BJ (cell line): ENCODE measurements at places on chromosomes 12 and 14.

DNA sequence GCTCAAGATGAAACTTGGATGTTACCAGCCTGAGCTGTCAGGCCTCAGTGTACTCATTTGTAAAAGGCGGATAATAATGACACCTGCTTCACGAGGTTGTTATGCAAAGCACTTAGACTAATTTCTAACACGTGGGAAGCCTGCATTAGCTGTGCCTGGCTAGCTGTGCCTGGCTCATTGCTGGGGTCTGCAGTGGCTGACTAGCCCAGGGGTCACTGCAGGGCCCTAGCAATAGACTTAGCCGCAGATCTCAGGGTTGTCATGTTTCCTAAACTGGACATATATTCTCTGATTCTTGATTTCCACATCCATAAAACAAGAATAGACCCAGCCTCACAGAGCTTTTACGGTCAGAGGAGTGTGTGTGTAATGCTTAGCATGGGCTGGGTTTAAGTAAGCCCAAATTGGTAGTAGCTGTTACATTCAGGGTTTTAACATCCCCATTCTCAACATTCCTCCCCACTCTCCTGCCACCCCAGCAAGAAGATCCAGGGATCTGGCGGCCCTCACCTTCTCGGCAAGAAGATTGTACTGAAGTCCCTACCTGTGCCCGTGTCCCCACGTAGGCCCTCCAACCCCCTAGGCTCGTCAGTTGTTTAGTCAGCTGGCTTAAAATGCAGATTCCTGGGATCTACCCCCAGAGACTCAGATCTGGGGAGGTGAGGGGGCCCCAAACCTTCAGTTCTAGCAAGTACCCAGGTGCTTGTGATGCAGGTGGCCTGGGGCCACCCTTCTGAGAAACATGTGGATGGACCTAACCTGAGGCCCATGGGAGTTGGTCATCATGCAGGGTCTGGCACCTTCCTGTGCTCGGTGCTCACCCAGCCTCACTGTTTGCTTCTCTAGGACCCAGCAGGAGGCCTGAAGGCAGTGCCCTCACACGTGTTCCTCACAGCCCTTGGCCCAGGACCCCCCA is 8.6 kb downstream of the NR4A1 start:
- DNase-seq: no peak

DNA sequence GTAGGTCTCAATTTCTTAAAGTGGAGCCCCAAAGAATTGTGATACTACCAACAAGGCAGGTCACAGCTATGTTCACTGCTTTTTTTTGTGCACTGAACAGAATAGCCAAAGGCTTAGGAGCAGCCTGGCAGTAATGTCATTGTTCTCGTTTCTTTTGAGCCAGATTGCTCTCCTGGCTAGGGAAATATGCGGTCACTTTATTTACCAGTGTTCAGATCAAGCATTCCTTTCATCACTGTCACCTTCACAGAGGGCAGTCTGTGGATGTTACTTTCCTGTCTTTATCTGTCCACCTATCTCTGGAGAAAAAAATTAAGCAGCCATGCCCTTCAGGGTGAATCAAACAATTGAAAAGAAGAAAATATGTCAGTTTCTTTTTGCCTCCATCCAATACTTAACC is 159.6 kb downstream of the BTG1 start:
- no peak for DNase-seq

DNA sequence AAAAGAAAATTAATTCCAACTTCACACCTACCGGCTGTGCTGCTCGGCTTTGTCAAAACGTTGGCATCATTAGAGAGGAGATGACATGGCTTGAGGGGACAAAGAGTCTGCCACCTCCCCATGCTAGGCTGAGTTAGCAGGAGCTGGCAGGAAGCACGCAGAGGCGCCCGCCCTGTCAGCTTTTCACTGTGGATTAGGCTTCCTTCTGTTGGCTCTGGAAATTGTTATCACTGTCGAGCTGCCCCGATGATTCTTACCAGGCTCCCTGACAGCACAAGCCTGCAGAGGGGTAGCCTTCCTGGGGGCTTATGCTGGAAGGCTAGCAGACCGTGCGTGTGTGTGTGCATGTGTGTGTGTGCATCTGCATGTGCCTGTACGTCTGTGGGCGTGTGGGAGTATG is 490.9 kb upstream of the TBX3 start:
- DNase-seq: no peak

- DNase-seq: no peak
Observed at GRCh38 chr12:123502163-123502704, 31.3 kb downstream of the RILPL1 start.

DNA sequence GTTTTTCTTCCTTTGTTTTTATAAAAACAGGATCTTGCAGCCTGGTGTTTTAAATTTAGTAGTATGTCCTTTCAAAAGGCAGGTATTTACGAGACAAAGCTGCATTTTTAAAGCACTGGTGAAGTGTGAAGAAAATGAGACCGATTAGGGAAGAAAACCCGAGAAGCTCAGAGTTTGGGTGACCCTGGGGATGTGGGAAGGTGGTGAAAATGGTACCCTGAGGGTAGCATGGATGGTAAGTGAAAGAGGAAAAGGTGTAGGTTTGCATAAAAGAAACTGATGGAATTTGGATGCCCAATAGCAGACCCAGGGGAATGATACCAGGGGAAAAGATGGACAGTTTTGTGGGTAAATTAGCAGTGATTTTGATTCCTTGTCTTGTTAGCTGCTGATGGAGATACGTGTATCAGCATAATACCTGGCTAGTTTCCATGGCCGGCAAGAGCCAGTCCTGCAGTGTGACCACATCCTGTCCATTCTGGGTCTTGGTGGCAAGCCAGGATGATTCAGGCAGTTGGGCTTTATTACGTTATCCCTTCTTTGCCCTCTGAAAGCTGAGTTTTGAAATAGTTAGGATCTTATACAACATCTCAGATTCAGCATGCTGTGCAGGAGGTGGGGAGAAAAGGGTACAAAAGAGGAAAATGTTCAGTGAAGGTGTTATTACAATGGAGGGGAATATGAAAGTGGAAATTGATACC is 8.9 kb downstream of the BICD1 start:
- peak; percentile 97 for DNase-seq

DNA sequence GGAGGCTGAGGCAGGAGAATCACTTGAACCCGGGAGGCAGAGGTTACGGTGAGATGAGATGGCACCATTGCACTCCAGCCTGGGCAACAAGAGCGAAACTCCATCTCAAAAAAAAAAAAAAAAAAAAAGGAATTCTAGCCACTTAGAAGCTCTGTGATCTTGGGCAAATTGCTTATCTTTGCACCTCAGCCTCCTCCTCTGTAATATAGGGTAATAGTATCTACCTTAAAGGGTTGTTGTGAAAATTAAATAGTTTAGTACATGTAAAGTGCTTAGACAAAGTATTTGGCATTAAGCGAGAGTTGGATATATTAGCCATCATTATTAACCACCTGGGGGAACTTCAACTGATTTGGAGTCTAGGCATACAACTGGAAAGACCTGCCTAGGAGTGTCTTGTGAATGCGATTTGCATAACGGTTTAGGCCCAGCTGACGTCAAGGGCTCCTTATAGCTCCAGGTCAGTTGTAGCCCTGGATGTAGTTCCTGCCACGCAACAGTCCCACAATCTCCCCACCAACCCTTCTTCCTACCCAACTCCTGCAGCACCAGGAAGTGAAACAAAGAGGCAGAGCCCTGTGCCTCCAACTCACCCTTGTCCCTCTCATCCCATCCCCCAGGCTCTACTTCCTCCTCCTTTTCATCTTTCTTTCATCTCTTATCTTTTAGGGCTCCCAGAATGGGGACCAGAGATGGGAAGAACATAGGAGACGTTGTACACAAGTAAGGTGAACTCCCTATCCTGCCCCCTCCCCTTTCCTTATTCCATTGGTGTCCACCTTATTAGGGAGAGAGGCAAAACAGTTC is 2.1 kb upstream of the IL23A start:
- DNase-seq: no peak

GRCh38 chr14:62665286-62665685 is 380.0 kb downstream of the KCNH5 start:
- no peak for DNase-seq
